ENCODE measurements at places on chromosomes 3 and 15.
A peak's percentile ranks its signal among the peaks of the same experiment; 100 is the strongest.

- DNase-seq = no peak
These were observed 10.6 kb downstream of the CEP152 start for GRCh38 chr15:48800245-48800644.

- no peak for DNase-seq
These were observed 187.4 kb downstream of the ZIC4 start for GRCh38 chr3:147218965-147219364.

GRCh38 chr3:81761904-81762580 is 597 bp upstream of the GBE1 start:
- no peak for DNase-seq

DNA sequence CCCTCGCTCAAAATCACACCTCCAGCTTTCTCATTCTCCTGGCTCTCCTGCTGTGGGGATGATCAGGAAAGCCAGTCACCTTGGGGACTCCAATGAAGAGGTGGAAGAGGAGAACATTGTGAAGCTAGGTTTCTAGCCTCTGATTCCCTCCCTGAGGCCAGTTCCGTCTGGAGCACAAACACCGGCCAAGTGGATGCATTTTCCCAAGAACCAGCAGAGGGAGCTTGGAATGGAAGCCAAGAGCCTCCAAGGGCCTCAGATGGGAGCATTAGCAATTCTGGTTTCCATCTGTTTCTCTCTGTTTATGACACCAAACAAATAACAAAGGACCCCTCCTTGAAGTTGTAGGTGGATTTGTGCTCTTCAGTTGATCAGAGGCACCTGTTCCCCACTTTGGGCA is 40.6 kb upstream of the NMNAT3 start:
- DNase-seq = no peak

- DNase-seq = no peak
These were observed 3.6 kb upstream of the DPH6 start for GRCh38 chr15:35549567-35549966.

- peak; percentile 15 for DNase-seq
These were observed 512 bp downstream of the LARP6 start for GRCh38 chr15:70853318-70853972.

GRCh38 chr3:132519914-132520313 is 77.2 kb upstream of the ACKR4 start:
- no peak for DNase-seq

DNA sequence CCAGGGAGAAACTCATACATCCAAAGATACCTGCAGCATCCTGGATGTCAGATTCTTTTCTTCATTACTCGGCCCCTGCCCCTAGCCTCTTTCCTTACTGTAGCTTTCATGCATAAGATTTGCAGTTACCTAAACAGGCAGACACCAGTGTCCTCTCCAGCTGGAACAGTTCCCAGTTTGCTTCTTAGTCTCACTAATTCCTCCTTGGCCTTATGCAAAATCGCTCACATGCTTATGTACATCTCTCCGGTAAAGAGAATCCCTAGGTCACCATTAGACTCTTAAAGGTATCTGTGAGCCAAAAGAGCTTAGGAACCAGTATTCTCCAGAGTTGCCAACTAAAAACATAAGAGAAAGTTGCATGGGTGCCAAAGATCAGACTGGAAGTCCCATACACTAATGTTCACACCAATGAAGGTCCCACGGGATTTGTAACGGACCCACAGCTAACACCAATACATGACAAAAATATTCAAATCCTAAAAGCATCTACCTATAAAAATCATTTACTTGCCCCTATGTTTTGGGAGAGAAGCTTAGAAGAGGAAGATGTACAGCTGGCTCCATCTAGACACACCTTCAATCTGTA is 66.6 kb downstream of the CBLB start:
- no peak for DNase-seq

GRCh38 chr15:95658799-95659198 is 671.7 kb upstream of the NR2F2 start:
- DNase-seq = no peak

DNA sequence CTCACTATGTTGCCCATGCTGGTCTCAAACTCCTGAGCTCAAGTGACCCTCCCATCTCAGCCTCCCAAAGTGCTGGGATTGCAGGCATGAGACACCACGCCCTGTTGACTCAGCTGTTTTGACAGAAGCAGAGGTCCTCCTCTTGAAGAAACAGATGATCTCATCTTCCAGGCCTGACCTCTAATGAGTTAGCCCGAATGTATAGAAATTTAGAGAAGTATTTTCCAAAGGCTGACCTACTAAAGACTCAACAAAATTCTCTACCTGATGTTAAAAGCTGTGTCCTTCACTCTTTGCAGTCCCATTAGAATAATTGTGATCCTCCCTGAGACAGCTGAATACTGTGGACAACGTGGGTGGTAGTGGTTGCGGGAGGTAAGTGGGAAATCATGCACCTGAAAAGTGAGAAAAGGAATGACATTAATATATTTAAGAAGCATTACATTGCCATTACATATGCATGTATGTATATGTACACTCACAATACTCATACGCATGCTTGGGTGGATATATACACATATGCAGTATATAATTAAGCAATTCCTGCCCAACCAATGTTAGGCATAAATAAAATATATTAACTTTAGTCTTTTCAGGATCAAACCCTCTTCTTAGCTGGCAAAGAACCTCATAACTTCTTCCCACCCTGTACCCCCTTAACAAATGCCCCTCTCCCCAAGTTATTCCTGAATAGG is 204.6 kb upstream of the NR2F2 start:
- no peak for DNase-seq

DNA sequence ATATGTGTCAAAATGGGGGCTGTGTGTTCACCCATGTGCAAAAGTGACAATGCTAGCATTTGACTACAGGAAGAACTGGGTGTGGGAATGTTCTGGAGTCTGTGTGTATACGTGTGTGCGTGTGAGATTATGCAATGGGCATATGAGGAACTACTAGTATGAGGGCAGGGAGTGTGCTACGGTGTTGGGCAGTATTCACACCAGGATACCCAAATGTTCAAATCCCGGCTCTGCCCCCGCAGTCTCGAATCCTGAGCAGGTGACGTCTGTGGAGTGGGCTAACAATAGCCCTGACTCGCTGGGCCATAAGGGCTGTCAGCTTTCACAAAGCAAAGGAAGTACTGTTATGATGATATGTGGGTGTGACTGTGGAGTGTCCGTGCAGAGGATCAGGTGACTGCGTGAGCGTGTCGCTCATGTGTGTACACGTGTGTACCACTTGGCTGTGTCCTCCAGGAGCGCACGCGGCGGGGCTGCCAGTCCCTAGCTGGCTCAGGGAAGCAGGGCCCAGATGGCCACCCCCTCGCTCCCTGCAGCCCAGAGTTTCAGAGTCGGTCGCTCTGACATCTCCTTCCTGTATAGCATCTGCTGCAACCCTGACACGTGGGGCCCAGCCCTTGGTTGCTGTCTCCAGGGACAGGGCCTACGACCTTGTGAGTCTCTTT is 27.2 kb downstream of the IQSEC1 start:
- no peak for DNase-seq

- no peak for DNase-seq
These were observed 253.8 kb upstream of the COL8A1 start for GRCh38 chr3:99384596-99384995.

GRCh38 chr3:17007284-17007683 is 122.5 kb downstream of the PLCL2 start:
- DNase-seq = no peak

- no peak for DNase-seq
These were observed 1.2 kb downstream of the MB21D2 start for GRCh38 chr3:192916371-192917027.

GRCh38 chr15:89774492-89774891 is 1.6 kb upstream of the MESP2 start:
- DNase-seq = no peak

DNA sequence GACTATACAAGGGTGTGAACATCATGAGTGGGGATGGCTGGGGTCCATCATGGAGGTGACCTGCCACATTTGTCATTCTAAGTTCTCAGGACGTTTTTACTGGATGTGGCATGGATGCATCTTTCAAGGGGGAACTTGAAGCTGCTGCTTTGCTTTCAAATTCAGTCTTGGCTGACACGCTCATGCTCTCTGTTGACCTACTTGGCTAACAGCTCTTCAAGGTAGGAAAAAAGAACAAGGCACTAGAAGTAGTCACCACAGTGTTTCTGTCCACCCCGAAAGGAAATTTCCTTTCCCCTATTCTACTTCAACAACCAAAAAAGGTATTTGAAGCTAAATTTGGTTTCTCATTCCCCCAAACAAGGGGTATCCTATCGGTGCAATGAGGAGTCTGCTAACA is 15.0 kb downstream of the STIMATE start:
- DNase-seq = no peak

DNA sequence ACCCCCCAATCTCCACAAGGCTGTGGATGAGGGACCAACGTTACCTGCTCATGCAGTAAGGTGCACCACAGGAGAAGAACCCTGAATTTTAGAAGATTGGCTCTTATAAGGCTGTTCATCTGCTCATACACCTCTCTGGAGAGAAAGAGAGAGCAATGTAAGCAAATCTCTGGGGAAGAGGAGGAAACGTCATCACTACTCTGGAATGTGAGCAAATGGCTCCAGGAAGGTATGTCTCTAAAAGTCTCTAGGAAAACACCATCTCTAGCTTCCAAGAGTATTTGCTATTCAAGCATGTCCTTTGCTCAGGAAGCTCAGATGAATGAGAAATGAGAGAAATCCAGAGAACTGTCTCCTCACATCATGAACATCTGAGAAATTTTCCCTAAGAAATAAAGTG is 235.4 kb downstream of the TBL1XR1 start:
- DNase-seq = no peak

- DNase-seq = no peak
These were observed 45.7 kb downstream of the GLDN start for GRCh38 chr15:51386960-51387698.

GRCh38 chr3:31432897-31433678 is 99.6 kb upstream of the STT3B start:
- DNase-seq = no peak

DNA sequence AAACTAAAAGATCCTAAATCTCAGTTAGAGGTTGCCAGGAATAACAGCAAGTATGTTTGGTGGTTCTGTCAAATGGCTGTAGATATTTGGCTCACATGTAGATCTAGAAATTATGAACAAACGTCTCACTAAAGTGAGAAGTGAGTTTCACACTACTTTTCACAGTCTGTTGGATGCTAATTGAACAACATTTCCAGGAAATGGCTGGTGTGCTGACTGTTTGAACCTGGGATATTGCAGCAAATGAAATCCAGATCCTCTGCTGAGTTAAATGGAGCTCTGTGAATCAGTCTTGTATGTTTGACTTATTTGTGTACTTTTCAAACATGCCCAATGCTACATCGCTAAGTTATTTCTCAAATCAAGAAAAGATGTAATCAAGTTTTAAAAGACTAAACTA is 21.3 kb upstream of the RSL24D1 start:
- no peak for DNase-seq

- no peak for DNase-seq
These were observed 72.0 kb upstream of the P3H2 start for GRCh38 chr3:190192739-190193138.

GRCh38 chr3:53346922-53347260 is 452 bp downstream of the DCP1A start:
- DNase-seq = no peak

DNA sequence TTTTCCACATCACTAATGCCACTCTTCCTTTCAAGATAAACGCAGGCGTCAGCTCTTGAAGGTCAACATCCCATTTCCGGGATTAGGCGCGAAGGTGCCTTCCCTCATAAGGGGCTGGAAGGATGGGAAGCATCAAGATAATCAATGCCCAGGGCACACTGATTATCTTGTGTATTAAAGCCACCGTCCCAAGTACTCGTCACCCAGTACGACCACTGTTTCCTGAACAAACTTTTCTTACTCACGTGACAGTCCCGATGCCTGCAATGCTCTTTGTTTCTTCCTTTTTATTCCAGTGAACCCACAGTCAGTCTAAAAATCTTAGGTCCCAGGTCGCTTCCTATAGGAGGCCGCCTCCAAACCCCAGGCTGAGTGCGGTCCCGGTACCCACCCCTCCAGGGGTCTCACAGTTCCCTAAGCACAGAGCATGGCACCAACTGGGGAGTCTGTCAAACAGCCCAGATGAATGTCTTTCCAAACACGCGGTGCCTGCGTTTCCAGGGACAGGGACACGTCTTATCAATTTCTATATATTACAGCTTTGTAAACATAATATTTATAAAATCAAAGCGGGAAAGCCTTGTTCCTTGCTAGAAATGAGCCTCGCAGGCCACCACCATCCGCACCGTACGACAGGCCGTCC is 589 bp downstream of the ANAPC13 start:
- DNase-seq = no peak
